ENCODE measurements at places on chromosomes 3 and 15. TPM values are rescaled to one million over a fixed set of nuclear protein-coding genes. Genes with fewer than 3 reads are reported as not detected.

DNA sequence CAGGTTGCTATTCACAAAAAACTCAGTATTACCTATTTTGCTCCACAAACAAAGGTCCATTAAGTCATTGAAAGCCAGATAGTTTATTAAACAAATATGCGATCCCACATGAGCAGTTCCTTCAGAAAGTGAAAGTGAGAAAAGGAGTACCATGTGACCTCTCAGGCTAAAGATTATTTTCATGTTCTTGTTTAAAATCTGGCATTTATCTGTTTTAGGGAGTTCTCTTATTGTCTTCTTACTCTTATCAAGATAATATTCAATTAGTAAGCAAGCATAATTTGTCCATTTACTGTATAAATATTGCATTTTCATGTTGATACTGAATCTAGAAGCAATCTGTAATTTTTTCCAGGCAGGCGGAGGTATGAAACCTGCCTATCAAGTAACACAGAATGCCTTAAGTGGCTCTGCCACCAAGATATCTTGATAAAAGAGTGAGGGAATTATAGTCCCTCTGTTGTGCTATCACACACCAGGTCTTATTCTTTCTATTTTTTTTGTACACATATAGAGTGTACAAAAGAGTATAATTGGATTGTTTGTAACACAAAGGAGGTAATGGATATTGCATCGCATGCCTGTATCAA lies 20.1 kb upstream of the PLSCR5 start:
- no peaks in the 10 kb centered on the region for H3K36me3 ChIP-seq
- H3K4me3 ChIP-seq = no peak overlapping the region
- H3K27me3 ChIP-seq = no peaks in the 10 kb centered on the region
- no peak for DNase-seq

GRCh38 chr3:14222457-14222856 lies 43.8 kb downstream of the LSM3 start:
- H3K4me1 ChIP-seq = peaks cover 10% of the 10 kb centered on the region
- no peak for DNase-seq
- no peaks in the 10 kb centered on the region for H3K27me3 ChIP-seq
- no peaks in the 10 kb centered on the region for H3K36me3 ChIP-seq

GRCh38 chr3:25706213-25706612 lies 41.5 kb upstream of the TOP2B start:
- no peak for DNase-seq
- H3K4me1 ChIP-seq = no peaks in the 10 kb centered on the region
- no peak overlapping the region for H3K4me3 ChIP-seq
- H3K27me3 ChIP-seq = no peaks in the 10 kb centered on the region
- no peaks in the 10 kb centered on the region for H3K36me3 ChIP-seq
- H3K27ac ChIP-seq = no peak overlapping the region

- H3K36me3 ChIP-seq = no peaks in the 10 kb centered on the region
- H3K27me3 ChIP-seq = no peaks in the 10 kb centered on the region
- DNase-seq = no peak
- H3K4me1 ChIP-seq = no peaks in the 10 kb centered on the region
- H3K27ac ChIP-seq = no peak overlapping the region
These were observed 173.0 kb upstream of the FRMD4B start for GRCh38 chr3:69558912-69559311.

DNA sequence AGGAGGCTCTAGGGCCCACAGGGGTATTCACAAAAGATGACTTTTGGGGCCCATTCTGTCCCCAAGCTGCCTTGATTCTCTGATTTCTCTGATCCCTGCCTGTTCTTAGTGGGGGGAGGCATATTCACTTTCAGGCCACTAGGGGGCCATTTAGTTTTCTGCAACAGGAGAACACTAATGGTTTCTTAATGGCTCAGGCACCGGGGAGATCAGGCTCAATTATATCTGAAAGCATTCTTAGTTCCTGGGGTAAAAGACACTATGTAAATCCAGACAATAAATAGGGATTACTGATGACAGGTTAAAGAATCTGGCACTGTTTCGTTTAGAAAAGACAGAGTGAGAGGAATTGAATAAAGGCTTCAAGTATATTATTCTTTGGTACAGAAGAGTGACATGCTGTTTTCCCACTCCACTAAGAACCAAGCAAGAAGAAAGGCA lies 2.5 kb upstream of the INAFM2 start:
- DNase-seq = no peak
- no peak overlapping the region for H3K4me3 ChIP-seq
- H3K27me3 ChIP-seq = no peaks in the 10 kb centered on the region

PIGZ gene
- 1.00 TPM for polyA plus RNA-seq

DNA sequence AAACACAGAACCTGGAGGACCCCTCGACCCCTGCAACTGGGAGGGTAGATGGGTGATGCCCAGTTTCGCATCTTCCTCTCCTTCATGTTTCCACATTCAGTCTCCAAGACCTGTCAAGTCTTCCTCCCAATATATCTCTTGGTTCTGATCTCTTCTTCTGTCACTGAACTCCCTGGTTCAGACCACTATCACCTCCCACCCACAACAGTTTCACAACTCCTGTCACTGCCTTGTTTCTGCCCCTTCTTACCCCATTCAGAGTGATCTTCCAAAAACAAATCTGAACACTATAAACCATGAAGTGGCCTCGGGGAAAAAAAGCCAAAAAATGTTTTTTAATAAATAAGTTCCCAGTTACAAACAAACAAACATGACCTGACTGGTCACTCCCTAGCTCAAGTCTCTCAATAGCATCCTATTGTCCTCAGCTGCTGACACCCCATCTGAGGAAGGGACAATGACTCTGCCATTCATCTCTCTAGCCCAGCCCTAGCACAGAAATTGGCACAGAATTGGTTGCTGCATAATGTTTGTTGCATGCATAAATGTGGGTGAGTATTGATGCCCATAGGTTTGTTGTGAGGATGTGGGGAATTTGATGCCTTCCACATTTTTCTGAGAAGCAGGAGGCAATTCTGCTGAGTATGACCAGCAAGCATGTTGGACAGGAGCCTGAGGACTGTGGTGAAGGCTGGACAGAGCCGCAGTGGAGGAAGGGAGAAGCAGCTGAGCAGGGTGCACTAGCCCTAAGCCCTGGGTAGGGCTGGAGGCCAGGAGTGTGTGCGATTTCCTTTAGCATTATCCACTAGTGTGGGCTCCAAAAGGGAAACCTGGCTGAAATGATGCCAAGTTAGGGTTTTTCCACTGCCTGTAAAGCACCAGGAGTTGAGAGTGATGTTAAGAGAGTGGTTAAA lies 12.2 kb upstream of the XYLB start:
- H3K27ac ChIP-seq = no peak overlapping the region
- DNase-seq = no peak
- no peaks in the 10 kb centered on the region for H3K4me1 ChIP-seq
- no peaks in the 10 kb centered on the region for H3K27me3 ChIP-seq
- no peaks in the 10 kb centered on the region for H3K36me3 ChIP-seq

- H3K27me3 ChIP-seq = no peaks in the 10 kb centered on the region
- no peak overlapping the region for H3K4me3 ChIP-seq
- H3K4me1 ChIP-seq = no peaks in the 10 kb centered on the region
These were observed 58.7 kb upstream of the BCHE start for GRCh38 chr3:165895919-165896318.

DNA sequence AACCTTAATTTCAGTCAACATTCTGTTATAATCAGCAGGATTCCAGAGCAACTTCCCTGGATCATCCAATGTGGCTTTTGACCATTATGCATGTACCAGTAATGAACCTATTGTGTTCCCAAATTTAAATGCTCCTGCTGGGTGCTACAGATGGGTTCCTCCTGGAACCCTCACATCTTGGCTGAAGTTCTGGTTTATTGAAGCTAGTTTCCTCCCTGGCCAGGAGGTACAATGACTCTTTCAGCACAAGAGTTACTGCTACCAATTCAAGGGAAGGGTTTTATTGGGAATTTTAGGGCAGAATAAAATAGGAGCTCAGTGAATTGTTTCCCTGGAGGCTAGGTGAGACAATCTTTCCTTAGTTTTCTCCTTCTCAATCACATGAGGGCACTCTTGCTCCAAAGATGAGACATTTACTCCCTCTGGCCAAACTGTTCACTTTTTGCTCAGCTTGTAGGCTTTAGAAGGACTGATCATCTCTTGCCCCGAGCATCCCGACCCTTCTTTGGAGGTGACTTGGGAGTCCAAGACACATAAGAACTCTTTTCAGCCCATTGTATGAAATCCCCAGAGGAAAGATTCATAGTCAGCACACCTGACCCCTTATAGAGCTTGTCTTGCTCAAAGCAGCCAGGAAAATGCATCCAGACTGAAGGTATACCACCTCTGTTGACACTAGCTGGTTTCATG lies 8.8 kb upstream of the NPHP3 start:
- H3K36me3 ChIP-seq = no peaks in the 10 kb centered on the region
- H3K27ac ChIP-seq = no peak overlapping the region
- no peaks in the 10 kb centered on the region for H3K27me3 ChIP-seq
- no peak overlapping the region for H3K4me3 ChIP-seq
- no peaks in the 10 kb centered on the region for H3K4me1 ChIP-seq

Measured in GM12878 (cell line).